ENCODE measurements at places on chromosomes 2 and 18.

DNA sequence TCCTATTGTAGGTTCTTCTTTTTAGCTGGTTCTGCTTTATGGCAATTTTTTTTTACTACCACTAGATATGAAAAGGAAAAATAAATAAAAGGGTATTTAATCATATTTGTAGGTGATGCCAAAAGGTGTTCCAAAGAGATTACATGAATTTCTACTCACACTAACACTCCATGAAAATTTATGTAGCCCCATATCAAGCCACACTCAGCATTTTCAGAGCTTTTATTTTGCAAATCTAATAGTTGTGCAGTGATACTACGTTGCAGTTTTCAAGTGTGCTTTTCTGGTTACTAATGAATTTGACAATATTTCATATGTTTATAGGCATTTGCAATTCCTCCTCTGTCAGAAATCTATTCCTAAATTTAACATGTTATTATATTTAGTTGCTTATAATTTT is 363.9 kb upstream of the TMEFF2 start:
- no peak for DNase-seq

DNA sequence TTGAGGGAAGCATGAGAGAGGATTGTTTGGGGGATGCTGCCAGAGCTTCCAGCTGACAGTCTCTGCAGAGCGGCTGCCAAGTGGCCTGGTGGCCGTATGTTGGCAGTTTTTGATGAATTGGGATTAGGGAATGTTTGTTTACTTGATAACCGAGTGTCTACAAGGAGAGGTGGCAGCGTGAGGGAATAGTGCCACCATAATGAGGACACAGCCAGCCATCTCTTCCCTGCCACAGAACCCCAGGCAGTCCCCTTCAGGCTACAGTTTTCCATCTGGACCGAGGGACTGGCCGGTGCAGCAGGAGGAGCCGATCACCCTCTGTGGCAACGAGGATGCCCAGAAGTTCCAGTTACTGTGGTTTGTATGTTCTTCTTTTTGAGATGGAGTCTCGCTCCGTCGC is 55.2 kb downstream of the TRAPPC12 start:
- DNase-seq, result no peak

GRCh38 chr2:229733611-229734245 is 19.4 kb upstream of the DNER start:
- no peak for DNase-seq

GRCh38 chr2:180776921-180777320 is 203.5 kb upstream of the UBE2E3 start:
- no peak for DNase-seq

DNA sequence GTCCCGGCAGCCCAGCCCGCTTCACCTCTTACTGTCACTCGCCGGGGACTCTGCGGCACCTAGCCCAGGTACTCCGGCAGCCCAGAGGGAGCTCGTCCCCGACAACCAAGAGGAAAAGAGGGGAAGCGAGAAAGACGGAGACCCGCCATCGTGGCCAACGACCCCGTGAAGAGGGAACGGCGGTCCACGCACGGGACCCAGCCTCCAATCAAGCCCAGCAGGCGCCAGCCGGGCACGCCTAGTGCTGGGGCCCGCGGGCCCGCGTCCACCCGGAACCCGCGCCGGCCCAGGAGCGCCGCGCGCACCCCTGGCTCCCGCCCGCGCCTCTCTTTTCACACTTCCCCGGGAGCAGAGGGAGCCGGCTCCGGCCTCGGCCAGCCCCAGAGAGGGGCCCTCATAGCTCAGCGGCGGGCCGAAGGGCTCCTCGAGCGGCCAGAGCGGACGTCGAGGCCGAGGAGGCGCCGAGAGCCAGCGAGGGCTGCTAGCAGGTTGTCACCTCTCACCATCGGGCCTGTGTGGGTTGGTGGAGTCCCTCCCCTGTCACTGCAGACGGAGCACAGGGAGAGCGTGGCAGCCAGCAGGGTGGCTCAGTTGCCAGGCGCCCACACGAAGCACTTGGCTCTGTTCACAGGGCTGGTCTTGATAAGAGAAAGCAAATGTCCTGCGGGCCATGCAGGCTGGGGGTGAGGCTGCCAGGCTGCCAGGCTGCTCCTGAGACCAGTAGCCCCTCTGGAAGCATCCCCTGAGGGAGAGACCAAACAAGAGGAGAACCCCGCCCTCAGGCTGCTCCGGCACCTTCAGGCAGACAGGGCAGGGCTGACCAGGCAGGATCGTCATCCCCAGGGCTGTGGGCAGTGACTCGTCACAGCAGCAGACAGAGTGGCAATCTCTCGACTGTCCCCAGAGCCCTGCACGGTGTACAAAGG is 36.9 kb upstream of the KLF11 start:
- DNase-seq, result no peak

- no peak for DNase-seq
Observed at GRCh38 chr2:215843579-215843978, 169.8 kb downstream of the MREG start.

GRCh38 chr2:136127356-136127755 is 9.4 kb upstream of the CXCR4 start:
- DNase-seq, result no peak

- DNase-seq, result no peak
Observed at GRCh38 chr2:175227393-175227792, 45.9 kb upstream of the ATP5MC3 start.

DNA sequence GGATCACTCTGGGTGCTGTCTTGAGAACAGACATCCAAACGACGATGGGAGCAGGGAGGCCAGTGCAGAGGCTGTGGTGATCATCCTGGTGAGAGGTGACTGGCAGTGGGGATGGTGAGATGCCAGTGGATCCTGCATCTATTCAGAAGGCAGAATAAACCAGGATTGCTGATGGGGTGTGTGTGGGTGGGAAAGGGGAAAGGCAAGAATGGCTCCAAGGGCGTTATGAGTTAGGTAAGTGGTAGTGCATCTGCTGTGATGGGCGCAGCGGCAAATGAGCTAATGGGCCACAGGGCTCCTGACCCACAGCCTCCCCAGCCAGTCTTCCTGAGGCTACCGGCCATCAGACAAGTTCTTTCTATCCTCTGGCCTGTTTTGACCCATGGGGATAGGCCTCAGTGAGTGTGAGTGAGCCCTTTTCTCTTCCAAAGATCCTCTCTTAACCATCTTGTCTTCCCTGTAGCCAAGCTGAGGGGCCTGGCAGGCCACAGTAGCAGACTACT is 29.6 kb downstream of the SERTAD2 start:
- DNase-seq, result no peak

DNA sequence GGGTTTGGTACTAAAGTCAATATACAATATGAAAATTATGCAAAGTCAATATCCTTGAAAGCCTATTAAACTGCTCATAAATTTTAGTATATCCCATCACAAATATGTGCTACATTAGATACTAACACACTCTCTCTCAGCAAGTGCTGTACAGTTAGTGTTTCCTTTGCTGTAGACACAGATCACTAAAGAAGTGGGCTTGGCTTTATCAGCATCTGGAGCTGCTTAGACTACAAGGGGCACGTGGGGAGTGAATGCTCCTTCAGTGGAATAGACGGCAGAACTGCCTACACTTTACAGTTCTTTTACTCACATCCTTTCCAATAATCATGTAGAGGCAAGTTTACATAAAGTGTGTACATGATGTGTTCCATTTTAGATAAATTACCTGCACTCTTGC is 26.0 kb upstream of the EFEMP1 start:
- DNase-seq, result no peak

GRCh38 chr18:13574355-13574754 is 152.0 kb downstream of the FAM210A start:
- DNase-seq, result no peak

DNA sequence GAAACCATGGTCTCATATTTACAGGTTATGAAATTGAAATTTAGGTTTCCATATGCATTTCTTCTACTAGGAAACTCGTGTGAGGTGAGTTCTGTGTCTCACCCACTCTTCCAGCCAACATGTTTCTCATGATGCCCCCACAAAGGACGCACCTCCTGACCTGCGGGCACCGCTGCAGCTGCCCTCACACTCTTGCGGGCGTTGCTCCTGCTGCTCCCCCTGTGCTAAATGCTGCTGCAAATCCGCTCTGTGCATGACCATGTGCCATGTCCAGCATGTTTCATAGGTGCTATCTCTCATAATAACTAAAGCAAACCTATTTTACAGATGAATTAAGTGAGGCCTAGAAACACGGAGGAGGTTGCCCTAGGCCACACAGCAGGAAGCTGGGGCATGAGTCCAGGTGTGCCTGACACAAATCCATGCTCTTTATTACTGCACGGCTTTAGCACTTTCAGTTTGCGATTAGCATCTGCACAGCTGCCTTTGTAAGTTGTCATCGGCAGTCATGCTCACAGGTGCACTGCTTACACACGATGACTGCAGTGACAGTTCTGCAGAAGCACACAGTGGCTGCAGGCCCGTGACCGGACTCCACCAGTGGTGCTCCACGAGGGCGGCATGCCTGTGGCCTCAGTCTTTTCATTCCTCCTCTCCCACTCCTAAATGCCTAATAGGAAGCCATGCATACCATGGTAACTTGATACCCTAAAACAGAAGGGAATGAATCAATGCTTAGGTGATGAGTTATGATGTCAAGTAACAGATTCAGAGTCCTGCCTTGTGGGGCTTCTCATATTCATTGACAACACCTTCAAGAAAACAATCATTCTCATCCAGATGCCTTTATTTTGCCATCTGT is 14.9 kb upstream of the GALR1 start:
- DNase-seq, result no peak

- DNase-seq, result no peak
Observed at GRCh38 chr2:111157071-111157661, 36.5 kb downstream of the BCL2L11 start.

GRCh38 chr2:138831154-138831553 is 51.0 kb upstream of the NXPH2 start:
- DNase-seq, result no peak

DNA sequence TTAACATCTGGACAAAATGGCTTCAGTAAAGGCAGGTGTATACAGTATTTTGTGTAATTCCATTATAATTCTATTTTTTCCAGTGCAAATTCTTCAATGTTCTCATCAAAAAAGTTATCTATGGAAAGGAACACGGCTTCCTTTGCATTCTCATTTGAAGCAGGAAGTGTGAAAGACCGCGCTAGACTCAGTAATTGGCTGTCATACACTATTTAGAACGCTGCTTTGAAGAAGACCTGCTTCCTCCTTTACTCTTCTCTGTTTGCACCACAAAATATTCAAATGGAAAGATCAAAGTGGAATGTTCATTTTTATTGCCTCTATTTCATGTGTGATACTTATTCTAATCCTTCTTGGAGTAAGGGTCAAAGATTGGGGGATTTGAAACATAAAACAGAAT is 883.7 kb downstream of the TSN start:
- DNase-seq, result no peak

DNA sequence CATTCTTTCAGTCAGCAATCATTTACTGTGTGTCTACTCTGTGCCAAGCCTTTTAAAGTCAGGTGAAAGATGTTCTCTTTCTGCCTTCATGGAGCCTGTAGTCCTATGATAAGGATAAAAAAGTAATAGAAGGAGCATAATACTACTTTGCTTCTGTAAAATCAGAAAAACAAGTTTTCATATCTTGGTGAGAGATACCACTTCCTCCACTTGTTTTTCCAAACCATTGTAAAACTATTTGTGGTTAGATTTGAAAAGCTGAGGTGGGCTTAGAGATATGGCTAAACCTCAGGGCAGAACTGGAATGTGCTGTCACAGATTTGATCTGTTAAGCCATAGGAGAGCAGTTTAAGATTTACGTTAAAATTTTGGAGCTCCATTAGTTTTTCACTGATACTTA is 104.7 kb upstream of the FAM117B start:
- no peak for DNase-seq

DNA sequence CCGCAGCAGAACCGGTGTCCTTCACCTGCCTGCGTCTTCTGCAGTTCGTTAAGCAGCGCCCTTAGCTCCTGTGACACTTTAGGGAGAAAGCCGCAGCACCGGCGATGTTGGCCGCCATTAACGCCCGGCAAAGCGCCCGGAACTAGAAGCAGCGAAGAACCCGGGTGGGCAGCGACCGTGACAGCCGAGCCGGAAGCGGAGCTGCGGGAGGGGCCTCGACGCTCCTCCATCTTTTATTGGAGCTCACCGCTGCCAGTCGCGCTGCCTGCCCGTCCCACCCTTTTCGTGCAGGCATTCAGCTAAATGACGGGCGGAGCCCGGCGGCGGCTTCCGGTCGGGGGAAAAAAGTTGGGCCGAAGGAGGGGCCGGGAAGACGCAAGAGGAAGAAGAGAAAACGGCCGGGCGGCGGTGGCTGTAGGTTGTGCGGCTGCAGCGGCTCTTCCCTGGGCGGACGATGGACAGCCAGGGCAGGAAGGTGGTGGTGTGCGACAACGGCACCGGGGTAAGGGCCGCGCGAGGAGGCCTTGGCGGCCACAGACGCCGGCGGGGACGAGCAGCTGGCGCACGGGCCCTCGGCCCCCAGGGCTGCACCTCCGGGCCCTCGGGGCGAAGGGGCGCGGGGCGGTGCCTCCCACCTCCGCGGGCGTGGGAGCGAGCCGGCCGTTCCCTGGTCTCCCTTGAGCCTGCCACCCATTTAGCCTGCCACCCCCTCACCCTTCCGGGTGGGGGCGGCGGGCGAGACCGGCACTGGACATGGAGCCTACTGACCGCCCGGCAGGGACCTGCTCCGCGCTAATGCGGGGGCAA is at the start of gene ACTR2:
Gene ACTR2, plus strand, starts transcription at position 376 of the 807 bp plus-strand sequence. Its CDS starts 79 bp downstream, at position 455.
- peak; percentile 74 for DNase-seq

DNA sequence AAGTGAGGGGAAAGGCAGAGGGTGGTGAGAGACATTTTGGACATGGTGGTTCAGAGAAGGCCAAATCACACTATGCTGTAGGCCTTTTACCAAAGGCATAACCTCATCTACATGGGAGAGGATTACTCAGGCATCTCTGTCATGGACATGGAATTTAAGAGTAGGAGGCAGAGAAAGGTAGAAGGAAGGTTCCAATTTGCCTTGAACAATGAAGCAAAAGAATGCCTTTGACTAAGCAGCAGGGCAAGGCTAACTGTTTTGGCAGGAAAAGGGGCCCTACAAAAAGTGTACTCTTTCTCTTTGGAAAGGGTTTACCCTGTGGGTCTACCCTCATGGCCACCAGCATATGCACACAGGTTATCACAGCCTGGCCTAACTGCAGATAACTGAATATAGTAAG is 45.6 kb upstream of the RNU4ATAC start:
- DNase-seq, result no peak

DNA sequence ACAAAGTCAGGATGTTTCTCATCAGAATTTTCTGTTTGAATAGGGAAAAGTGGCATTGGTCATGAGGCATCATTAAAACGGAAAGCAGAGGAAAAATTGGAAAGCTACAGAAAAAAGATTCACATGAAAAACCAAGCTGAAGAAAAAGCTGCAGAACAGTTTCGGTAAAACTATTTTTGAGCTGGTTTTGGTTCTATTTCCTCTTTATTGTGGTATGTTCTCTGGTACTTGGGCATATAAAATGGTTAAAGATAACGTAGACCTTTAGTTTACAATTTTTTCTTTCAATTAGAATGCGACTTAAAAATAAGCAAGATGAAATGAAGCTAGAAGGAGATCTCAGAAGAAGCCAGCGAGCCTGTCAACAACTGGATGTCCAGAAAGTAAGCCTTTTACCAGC is 7.6 kb downstream of the GPATCH11 start:
- no peak for DNase-seq

DNA sequence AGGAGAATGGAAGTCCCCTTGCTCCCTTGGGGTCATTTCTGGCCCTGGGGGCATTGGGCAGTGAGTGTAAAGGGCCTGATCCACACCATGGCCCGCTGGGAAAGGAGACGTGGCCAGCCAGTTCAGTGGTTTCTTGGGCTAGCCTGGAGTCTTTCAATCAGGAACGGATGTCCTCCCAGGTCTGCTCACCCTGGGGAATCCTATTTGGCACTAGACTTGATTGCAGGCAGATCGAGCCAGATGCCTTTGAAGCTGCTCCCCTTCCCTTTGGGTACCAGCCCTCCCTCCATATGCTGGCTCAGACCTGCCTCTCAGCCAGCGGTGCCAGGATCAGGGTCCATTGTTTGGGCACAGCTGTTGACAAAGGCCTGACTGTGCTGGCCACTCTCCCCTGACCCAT is 11.0 kb downstream of the FBLN7 start:
- DNase-seq, result no peak

Data from iPS DF 6.9 (cell line).